ENCODE measurements at places on chromosomes 7 and 10. TPM values are rescaled to one million over a fixed set of nuclear protein-coding genes. Genes with fewer than 3 reads are reported as not detected.

Gene GLCCI1
- 0.75 TPM for polyA plus RNA-seq

DNA sequence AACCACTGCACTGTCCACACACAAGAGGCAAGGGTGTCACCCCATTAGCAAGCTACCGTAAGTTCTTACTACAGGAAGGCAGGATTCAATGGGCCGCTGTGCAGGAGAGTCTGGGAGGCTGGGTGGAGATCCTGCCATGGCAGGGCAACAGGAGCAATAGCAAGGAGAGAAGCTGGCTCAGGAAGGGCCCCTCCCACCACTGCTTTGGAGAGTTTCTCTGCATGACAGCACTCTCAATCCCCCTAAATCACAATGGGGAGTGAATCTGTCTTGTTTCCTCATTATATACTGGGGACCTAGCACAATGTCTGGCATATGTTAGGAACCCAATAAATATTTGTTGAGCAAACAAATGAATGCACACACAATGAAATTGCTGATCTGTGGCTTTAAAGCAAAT, 83.2 kb upstream of the SFMBT2 start:
- no peak for DNase-seq

DNA sequence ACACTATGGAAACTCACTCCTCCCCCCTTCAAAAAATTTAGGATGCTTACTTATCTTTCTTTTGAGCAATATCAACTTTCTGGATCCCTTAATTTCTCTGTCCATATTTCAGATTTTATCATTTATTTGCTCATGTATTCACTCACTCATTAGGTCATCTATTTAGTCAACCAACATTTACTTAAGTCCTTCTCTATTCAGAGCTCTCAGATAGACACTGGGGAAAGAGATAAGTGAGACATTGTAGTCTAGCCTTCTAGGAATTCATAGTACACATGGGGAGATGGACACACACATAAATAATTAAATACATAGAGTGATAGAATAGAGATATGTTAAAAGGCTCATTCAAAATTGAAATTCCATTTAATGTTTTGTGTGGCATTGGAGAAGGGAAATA, 9.2 kb downstream of the CPN1 start:
- DNase-seq = no peak

- DNase-seq = no peak
Measured at GRCh38 chr7:87380905-87381304, 35.4 kb downstream of the CROT start.

- no peak for DNase-seq
Measured at GRCh38 chr10:117925369-117925768, 121.4 kb downstream of the RAB11FIP2 start.

Gene NACAD
- polyA plus RNA-seq = 4.7 TPM

DNA sequence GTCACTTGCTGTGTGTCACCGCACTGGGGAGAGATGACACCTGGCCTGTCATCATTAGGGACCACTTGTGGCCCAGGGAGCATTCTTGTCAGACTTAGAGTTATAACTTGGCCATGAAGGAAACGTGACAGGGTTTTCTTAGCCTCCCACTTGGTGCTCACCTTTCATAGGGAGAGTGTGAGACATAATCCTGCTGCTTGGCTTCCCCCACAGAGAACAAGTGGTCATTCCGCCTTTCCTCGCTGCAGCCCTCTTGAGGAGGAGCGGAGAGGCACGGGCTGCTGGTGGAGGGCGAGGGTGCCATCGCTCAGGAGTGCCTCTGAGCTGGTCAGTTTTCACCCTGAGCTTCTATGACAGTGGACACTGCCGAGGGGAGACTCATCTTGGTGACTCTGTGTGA, 125.0 kb upstream of the GJD4 start:
- DNase-seq = no peak
